ENCODE measurements at places on chromosomes 4 and X.

- no peak for DNase-seq
Observed at GRCh38 chrX:103687073-103687695, 685 bp upstream of the MORF4L2 start.

DNA sequence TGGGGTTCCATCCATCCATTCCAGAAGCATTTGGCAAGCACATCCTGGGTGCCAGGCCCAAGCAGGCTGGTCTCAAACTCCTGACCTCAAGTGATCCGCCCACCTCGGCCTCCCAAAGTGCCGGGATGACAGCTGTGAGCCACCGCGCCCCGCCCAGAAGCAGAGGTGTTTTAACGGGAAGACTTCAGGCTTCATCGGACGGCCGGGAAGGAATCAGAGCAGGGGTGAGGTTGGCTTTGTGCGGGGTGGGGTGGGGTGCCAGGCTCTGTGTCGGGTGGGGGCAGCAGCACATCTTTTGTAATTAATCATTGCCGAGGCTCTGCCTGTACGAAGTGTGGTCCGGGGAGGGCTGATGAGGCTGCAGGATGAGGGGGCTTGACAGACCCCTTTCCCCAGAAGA, 5.1 kb upstream of the SLC25A6 start:
- no peak for DNase-seq

- no peak for DNase-seq
Observed at GRCh38 chr4:126209147-126209546, 894.4 kb downstream of the FAT4 start.

DNA sequence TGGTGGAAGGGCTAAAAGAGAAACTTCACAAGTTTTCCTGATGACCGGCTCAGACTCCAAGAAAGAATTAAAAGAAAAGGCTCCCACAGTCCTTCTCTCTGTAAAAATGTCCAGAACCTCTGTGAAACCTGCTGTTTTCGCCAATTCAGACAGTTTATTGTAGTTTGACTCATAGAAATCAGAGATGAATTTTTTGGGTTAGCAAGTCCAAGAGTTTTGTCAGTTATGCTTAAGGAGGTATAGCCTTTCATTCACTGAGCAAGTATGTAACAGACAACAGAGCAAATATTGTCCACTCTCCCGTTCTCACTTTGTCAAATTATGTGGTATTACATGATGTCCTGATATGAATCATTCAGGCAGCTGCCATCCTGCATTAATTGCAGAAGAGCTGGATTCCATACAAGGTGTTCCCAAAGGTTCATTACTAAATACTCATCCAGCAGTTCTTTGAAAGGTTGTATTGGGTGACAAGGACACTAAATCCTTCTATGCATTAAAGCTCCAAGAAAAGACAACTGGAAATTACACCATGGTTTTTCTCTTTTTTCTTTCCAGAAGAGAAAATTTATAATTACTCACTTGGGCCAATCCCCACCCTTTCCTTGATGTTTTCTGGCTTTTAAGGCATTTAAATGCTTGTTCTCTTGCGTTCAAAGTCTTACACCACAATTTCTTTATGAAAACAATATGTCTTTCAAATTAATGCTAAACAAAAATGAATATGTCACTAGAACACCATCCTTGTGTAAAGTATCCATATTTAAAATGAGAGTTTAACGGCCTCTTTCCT, 30.0 kb upstream of the PLAC1 start:
- DNase-seq = no peak

DNA sequence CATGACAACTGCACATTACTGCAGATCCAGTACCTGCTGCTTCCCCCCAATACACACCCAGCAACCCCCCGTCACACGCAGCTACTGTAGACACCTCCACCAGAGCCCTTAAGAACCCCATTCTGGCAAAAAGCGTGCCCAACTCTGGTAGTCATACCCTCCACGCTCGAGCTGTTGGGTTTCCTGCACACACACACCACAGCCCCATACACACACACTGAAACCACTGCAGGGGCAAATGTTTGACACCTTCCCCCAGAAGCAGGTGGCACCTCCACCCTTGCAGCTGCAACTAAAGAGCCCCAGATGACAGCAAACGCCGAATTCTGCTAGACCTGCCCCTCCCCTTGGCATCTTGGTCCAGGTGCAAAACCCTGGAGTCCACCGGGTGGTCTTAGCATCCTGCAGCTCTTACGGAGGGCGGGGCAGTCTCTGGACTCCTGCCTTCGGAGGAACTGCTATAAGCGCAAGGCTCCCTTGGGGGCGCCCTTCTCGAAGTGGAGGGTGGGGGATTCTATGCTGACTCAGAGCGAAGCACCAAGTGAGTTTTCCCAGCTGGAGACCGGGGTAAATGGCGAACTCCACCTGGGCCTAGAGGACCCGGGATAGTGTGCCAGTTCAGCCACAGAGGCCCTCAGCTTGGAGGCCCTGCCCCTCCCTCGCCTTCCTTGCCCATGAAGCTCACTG, 1.5 kb downstream of the FRMPD3 start:
- no peak for DNase-seq

DNA sequence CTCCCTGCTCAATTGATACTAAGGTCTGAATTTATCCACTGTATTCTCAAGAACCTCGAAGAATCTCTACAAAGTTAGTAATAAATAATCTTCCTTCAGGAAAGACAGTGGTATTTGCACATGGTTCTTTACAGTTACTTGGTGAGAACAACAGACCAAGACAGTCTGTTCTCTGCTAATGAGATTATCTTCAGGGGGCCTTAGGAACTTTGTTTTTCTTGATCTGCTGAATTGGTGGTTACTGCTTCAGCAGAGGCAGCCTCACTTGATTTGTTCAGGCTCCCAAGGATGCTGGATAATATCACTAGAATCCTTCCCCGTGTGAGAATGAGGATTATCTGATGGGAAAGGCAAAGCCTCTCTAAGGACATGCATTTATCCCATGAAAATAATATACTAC, 64.8 kb downstream of the CBR4 start:
- DNase-seq = no peak

DNA sequence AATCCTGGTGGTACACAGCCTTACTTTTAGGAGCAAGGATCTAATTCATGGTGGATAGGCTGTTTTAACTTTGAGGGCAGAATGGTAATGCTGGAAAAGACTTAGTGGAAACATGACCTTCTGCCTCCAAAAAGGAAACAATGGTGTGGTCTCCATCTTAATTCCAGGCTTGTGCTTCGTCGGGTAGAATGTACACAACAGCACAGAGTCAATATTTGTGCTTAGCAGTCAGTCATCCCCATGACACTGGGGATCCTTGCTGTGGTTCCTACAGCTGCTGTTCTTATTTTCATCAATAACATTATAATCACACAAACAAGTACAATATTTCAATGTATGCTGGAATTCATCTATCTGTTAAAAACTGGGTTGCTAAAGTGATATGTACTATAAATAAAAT, 104.4 kb downstream of the HHIP start:
- no peak for DNase-seq

GRCh38 chr4:144362366-144362765, 221.8 kb upstream of the GYPA start:
- DNase-seq = no peak

GRCh38 chr4:155946486-155946885, 7.2 kb downstream of the CTSO start:
- no peak for DNase-seq

DNA sequence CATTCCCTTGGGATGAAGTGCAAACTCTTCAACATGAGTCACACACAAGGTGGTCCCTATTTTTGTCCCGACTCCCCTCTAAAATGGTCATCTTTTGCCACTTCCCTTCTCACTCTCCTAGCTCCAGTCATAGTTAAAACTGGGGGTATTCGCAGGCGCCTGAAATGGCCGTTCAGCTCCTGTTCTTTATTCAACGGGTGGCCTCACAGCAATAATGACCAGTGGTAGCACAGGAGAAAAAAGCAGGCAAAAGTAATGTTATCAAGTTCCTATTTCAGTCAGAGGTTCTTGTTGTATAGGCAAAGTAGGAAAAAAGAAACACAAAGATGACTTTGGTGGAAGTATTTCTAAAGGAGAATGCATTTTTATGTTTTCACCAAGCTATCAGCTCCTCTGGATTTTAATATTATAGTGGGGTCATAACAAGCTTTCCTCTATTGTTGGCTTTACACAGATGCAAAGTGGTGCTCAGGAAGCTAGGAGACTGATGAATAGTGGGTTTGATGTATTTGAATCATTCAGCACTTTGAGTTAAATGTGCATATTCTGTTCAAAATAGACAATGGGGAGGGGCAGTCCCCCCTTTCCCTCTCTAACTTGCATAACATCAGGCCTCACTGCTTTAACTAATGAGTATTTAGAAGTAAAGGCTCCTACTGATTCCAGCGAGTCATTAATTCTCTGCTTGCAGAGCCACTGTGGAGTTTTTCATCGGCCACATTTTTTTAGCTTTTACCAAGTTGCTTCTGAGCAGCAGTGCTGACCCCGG, 171.2 kb upstream of the NDP start:
- DNase-seq = no peak

- no peak for DNase-seq
Observed at GRCh38 chr4:3672465-3672831, 93.7 kb upstream of the ADRA2C start.

DNA sequence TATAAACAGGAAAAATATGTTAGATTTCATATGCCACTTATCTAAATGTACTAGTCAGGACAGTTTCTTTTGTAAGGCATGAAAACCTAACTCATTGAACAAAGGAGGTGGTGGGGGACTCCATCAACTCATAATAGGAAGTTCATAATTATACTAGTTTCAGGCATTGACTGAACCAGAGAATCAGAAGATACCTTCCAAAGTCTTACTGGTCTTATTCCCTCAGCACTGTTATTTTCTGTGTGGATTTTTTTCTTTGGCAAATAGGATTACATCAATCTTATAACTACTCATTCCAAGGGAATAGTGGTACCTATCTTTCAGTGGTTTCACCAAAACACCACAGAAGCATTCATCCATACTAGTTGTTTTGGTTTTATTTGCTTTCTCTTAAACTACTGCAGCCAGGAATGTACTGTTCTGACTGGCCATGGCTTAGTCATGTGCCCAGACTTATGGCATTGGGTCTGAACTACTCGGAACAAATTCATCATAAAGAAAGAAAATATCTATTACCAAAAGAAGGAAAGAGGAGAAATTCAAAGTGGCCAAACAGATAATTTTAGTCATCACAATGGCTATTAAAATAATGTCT, 273.9 kb downstream of the ARAP2 start:
- no peak for DNase-seq

- no peak for DNase-seq
Observed at GRCh38 chr4:75844151-75844662, 58.0 kb downstream of the PPEF2 start.

DNA sequence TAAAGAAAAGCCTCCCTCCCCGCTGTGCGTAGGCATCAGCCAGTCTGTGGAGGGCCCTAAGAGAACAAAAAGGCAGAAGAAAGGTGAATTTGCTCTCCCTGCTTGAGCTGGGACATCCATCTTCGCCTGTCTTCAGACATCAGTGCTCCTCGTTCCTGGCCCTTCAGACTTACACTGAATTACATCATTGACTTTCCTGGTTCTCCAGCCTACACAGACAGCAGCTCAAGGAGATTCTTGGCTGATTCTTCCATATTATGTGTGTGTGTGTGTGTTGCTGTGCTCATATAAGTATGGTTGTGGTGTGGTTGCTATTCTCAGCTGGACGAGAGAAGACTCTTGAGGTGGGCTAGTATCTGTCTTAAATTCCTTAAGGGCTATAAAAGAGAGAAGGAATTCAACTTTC, 35.5 kb upstream of the CD99L2 start:
- no peak for DNase-seq

- peak; percentile 8 for DNase-seq
Observed at GRCh38 chrX:148381603-148382002, 118.8 kb upstream of the AFF2 start.

- DNase-seq = peak; percentile 8
Observed at GRCh38 chr4:5416637-5417036, 291.7 kb downstream of the EVC2 start.

GRCh38 chr4:77393996-77394395, 211.6 kb upstream of the CXCL13 start:
- DNase-seq = no peak

- DNase-seq = no peak
Observed at GRCh38 chr4:26557164-26557563, 26.7 kb upstream of the TBC1D19 start.

- DNase-seq = no peak
Observed at GRCh38 chr4:8592366-8593263, at the start of gene CPZ. CPZ (plus strand) TSS chr4:8592765; CDS start chr4:8592834, 69 bp downstream.

- DNase-seq = no peak
Observed at GRCh38 chr4:40231316-40231863, 34.6 kb downstream of the RHOH start.

DNA sequence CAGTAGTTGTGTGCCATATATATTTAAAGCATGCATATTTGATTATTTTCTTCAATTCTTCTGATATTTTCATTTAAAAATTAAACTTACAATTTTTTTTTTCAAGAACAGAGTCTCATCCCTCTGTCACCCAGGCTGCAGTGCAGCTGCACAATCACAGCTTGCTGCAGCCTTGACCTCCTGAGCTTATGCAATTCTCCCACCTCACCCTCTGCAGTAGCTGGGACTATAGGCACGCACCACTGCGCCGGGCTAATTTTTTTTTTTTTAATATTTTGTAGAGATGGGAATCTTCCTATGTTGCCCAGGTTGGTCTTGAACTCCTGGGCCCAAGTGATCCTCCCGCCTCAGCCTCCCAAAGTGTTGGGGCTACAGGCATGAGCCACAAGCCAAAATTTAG, 5.8 kb upstream of the DCLK2 start:
- no peak for DNase-seq

DNA sequence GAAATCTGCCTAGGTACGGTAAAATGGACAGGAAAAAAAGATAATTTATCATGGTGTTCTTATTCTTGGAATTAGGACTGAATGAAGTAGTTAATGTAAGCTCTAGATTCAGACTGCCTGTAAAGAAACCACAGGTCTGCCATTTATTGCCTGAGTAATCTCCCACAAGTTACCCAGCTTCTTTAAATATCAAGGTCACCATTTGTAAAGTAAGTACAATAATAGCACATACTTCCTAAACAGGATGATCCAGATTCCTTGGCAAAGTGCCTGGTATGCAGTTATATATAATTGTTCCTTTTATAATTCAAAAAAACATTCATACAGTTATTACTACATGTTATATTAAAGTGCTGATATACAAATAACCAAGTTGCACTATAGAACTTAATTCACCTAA, 368.6 kb downstream of the HNRNPD start:
- DNase-seq = no peak

DNA sequence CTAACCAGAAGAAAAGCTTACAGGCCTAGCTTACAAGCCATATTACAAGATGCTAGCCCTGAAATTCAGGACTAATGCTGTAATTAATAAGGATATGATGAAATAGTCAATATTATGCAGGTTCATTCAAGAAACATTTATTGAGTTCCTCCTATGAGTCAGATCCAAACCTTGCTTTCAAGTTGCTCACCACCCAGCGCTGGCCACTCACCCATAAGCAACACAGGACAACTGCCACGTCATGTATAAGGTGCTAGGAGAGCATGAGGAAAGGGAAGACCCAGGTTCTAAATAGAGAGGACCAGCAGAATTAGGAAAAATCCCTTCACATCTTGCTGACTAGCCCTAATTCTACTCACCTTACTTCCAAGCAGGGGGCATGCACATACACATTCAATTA, 23.3 kb downstream of the MAML3 start:
- no peak for DNase-seq

GRCh38 chr4:21887481-21887880, 61.1 kb downstream of the KCNIP4 start:
- DNase-seq = no peak

- no peak for DNase-seq
Observed at GRCh38 chrX:28099166-28099565, 117.9 kb upstream of the DCAF8L1 start.

All from GM12878 (cell line).